ENCODE measurements at places on chromosomes 6 and 20. TPM values are rescaled to one million over a fixed set of nuclear protein-coding genes. Genes with fewer than 3 reads are reported as not detected.

GRCh38 chr6:30766461-30767157 lies 22.3 kb upstream of the IER3 start:
- no peak overlapping the region for H3K4me3 ChIP-seq
- DNase-seq = peak; percentile 40
- H3K27ac ChIP-seq = peak overlapping the region; percentile 36
- no peaks in the 10 kb centered on the region for H3K27me3 ChIP-seq
- H3K4me1 ChIP-seq = peaks cover 64% of the 10 kb centered on the region

- no peak for DNase-seq
- H3K27ac ChIP-seq = no peak overlapping the region
- no peaks in the 10 kb centered on the region for H3K27me3 ChIP-seq
- H3K4me3 ChIP-seq = no peak overlapping the region
- peaks cover 5% of the 10 kb centered on the region for H3K36me3 ChIP-seq
Measured at GRCh38 chr20:24952376-24953208, 3.5 kb downstream of the CST7 start.

DNA sequence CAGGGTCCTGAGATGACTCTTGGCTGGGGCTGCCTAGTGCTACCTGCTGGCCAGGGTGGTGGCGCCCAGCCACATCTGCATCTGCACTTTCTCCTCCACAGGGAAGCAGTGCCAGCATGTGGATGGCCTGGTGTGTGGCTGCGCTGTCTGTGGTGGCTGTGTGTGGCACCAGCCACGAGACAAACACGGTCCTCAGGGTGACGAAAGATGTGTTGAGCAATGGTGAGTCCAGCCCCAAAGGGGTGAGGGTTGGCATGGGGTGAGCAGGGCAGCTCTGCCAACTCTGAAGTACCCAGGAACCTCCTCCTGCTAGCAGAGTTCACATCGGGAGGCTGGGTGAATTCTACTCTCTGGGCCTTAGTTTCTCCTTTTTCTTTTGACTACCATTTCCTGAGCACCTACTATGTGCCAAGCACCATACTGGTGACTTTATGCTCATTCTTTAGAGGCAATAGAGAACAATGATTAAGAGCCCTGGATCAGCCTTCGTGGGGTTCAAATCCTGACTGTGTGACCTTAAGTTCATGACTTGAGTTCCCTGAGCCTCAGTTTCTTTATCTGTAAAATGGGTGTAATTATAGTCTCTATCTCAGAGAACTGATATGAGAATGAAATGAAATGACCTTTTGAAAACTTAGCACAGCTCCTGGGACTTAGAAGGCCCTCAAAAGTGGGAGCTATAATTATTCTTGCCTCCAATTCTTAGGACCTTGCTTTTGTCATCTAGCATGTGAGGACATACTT lies 2.1 kb downstream of the BPIFB4 start:
- H3K4me1 ChIP-seq = no peaks in the 10 kb centered on the region
- H3K27me3 ChIP-seq = no peaks in the 10 kb centered on the region

ANGPT4 gene
- total RNA-seq = 3.8 TPM

RHAG gene
- not detected for total RNA-seq

SLPI gene
- total RNA-seq = 47.2 TPM

SLC39A7 gene
- 132 TPM for total RNA-seq

DNA sequence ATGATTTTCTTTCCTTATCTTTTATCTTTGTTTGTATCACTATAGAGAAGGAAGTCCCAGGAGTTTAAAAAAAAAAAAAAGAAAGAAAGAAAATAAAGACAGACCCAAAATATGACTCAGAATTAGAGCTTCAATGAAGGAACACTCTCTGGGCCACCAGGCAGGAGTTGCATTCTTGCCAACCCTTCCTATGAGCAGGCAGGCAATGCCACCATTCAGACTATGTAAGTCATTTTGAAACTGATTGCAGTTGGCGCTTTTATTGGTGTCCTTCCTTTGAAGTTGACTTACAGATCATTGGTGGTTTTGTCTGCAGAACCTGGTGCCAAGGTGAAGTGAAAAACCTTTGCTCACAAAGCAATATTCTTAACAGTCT lies 50.3 kb downstream of the MYB start:
- no peaks in the 10 kb centered on the region for H3K27me3 ChIP-seq
- no peaks in the 10 kb centered on the region for H3K36me3 ChIP-seq
- no peak overlapping the region for H3K27ac ChIP-seq
- no peak for DNase-seq
- no peaks in the 10 kb centered on the region for H3K4me1 ChIP-seq

GPLD1 gene
- total RNA-seq = 9.7 TPM

GRCh38 chr6:36124881-36125280 lies 5.4 kb upstream of the MAPK13 start:
- no peak overlapping the region for H3K4me3 ChIP-seq
- no peaks in the 10 kb centered on the region for H3K27me3 ChIP-seq
- no peak for DNase-seq
- peaks cover 24% of the 10 kb centered on the region for H3K4me1 ChIP-seq
- H3K36me3 ChIP-seq = no peaks in the 10 kb centered on the region

GRCh38 chr6:164183556-164184123 lies 769.1 kb downstream of the QKI start:
- no peaks in the 10 kb centered on the region for H3K36me3 ChIP-seq
- H3K4me3 ChIP-seq = no peak overlapping the region
- H3K4me1 ChIP-seq = no peaks in the 10 kb centered on the region
- no peaks in the 10 kb centered on the region for H3K27me3 ChIP-seq
- DNase-seq = no peak
- no peak overlapping the region for H3K27ac ChIP-seq

DNA sequence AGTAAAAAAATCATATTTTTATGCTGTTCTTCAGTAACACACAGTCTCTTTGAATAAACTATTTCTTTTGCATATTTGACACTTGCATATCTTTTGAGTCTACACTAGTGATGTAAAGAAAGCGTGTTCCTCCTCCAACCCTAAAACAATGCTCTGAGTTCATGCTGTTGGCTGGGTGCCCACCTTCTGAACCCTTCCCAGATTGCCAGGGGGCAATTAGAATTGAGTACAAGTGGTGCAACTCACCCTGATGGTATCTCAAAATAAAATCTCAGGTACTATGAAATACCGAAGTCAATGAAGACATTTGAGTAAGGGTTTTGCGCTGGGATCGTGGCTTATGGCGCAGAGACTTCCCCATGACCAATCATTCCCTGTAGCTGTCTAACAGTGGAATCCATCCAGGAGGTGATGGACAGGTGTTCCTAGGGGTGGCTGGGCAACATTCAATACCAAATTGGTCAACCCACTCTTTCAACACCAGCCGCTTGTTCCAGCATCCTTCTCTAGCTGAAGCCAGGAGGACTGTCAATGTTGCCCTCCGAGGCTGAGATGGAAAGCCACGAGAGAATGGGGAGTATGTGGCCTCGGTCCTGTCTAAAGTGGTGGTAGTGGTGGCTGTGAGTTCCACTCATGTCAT lies 94.4 kb upstream of the ZNFX1 start:
- no peaks in the 10 kb centered on the region for H3K27me3 ChIP-seq
- H3K4me3 ChIP-seq = no peak overlapping the region
- no peak overlapping the region for H3K27ac ChIP-seq
- H3K4me1 ChIP-seq = no peaks in the 10 kb centered on the region

DNA sequence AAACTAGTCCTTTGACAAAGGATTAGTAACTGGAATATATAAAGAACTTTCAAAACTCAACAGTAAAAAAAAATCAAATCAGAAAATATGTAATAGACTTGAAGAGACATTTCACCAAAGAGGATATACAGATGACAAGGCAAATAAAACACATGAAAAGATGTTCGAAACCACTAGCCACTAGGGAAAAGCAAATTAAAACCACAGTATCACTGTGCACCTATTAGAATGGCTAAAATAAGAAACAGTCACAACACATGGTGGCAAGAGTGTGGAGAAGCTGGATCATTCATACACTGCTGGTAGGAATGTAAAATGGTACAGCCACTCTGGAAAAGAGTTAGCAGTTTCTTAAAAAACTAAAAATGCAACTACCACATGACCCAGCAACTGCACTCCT lies 14.9 kb downstream of the ZBTB2 start:
- no peaks in the 10 kb centered on the region for H3K4me1 ChIP-seq
- no peaks in the 10 kb centered on the region for H3K27me3 ChIP-seq
- no peak for DNase-seq
- no peak overlapping the region for H3K4me3 ChIP-seq
- peaks cover 3% of the 10 kb centered on the region for H3K36me3 ChIP-seq
- no peak overlapping the region for H3K27ac ChIP-seq

DNA sequence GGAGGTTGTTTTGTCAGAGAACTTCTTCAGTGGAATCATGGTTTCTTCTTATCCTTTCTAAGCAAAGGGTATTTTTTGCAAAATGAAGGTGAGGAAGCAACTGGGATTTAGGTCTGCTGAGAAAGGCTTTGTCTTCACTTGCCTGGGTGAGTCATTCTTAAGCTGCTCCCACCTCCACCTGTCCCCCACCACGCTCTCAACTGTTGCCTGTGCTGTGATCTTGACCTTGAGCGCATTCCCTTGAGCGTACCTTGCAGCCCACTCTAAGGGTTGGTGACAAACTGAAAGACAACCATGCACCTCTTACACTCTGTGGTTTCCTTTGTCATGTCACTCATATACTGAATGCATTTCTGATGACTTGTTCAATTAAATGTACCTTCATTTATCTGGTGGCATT lies 641.1 kb downstream of the RNF144B start:
- H3K4me1 ChIP-seq = peaks cover 11% of the 10 kb centered on the region
- no peak overlapping the region for H3K27ac ChIP-seq
- DNase-seq = no peak

DNA sequence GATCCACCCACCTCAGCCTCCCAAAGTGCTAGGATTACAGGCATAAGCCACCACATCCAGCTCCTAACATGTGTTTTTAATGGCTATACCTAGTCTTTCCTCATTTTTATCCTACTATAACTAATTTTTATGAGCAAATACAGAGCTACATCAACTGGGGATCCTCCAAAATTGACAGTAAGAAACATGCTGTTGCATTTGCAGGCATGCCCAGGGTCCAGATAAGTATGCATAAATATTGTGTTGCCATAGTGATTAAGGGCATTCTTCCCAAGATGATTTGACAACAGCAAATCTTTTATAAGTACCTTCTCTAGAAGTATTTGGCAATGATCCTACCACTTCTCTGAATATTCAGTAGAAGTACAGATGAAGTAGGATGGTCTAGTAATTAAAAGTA lies 41.9 kb upstream of the MOXD1 start:
- H3K36me3 ChIP-seq = no peaks in the 10 kb centered on the region
- DNase-seq = no peak
- no peaks in the 10 kb centered on the region for H3K27me3 ChIP-seq

DNA sequence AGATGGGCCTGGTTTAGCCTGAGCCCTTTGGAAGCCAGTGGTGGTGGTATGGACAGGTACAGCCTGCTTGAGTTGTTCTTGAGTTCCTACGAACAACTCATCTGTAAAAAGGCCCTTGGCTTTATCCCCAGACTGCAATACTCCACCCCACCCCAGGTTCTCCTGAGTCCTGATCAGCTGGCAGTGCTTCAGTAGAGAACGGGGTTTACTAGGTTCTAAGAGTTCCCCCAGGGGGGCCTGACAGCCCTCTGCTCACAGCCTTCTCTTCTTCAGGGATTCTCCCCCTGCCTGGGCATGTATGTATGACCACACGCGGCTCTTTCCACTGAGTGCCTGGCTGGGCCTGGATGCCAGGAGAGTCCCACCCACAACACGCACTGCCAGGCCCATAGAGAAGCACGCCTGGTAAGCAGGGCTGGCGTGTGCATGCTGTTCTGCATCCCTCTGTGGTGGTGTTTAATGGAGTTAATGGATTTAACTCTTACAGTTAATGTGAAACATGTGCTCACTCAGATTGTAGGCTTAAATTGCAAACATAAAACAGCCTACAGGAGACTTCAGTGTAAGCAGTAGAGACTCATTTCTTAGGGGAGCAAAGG lies 44.3 kb upstream of the SLC4A11 start:
- peaks cover 27% of the 10 kb centered on the region for H3K36me3 ChIP-seq
- peaks cover 30% of the 10 kb centered on the region for H3K4me1 ChIP-seq
- no peak overlapping the region for H3K4me3 ChIP-seq
- peak; percentile 75 for DNase-seq
- peak overlapping the region; percentile 85 for H3K27ac ChIP-seq

GRCh38 chr6:36034441-36034840 lies 6.8 kb downstream of the MAPK14 start:
- H3K4me1 ChIP-seq = peaks cover 81% of the 10 kb centered on the region

SAMD3 gene
- total RNA-seq = 2.0 TPM

- no peak overlapping the region for H3K27ac ChIP-seq
- no peaks in the 10 kb centered on the region for H3K36me3 ChIP-seq
- no peak for DNase-seq
- no peaks in the 10 kb centered on the region for H3K27me3 ChIP-seq
- H3K4me3 ChIP-seq = no peak overlapping the region
Measured at GRCh38 chr6:71082033-71082650, 125.3 kb upstream of the B3GAT2 start.

HCRTR2 gene
- not detected for total RNA-seq

DNA sequence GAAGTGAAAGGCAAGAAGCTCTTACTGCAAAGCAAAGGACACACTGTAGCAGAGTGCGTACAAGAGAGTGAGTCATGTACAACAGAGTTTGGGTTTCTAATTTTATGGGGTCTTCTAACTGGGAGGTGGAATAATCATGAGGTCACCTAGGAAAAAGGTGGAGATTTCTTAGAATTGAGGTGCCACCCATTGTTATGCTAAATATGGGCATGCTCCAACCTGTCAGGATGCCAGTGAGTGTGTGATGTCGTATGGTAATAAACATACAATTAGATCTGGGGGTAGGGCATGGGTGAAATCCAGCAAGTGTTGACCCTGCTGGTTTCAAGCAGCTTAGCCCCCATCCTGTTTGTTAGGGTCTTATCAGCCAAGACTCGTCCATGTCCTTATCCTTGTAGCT lies 46.6 kb downstream of the OR2B6 start:
- H3K4me3 ChIP-seq = no peak overlapping the region
- H3K4me1 ChIP-seq = no peaks in the 10 kb centered on the region
- no peaks in the 10 kb centered on the region for H3K36me3 ChIP-seq
- H3K27me3 ChIP-seq = no peaks in the 10 kb centered on the region
- H3K27ac ChIP-seq = no peak overlapping the region

HTR1B gene
- not detected for total RNA-seq

- no peak overlapping the region for H3K4me3 ChIP-seq
- no peak overlapping the region for H3K27ac ChIP-seq
- H3K4me1 ChIP-seq = no peaks in the 10 kb centered on the region
- no peaks in the 10 kb centered on the region for H3K36me3 ChIP-seq
Measured at GRCh38 chr6:128630213-128630612, 109.8 kb upstream of the PTPRK start.

GMEB2 gene
- 34.9 TPM for total RNA-seq

DNA sequence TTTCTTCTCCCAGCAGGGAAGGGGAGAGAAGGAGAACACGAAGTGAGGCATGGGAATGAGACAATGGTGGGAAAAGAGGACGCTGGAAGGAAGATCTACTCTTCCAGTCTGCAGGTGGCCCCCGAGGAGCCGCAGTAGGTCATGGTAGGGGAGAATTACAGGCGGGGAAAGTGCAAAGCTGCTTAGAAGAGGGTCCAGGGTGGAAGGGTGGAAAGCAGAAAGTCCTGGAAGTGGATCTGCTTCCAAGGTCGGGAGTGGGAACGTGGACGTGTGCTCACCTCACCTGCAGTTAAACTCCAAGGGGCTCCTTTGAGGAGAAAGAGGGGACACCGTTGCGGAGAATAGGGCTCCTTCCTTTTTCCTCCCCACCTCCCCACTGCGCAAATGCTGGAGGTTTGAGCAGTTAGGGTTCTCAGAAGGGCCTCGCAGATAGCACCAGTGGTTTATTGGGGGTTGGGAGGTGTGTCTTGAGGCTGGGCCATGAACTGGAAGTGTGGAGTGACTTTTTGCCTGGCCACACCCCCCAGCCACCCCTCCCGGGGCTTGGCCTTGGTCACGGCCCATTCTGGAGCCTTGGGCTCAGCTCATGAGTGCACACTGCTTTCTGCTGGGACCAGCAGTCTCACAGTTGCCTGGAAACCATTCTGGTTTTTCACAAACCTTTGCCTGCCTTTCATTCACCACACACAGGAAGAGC lies 100.4 kb upstream of the MLN start:
- DNase-seq = no peak
- no peaks in the 10 kb centered on the region for H3K27me3 ChIP-seq
- no peaks in the 10 kb centered on the region for H3K36me3 ChIP-seq
- H3K27ac ChIP-seq = no peak overlapping the region
- H3K4me3 ChIP-seq = no peak overlapping the region
- no peaks in the 10 kb centered on the region for H3K4me1 ChIP-seq

All from thyroid gland (tissue), 4 donors.